ENCODE measurements at places on chromosomes 6 and 20.

GRCh38 chr6:113015249-113015648 lies 668.1 kb downstream of the RFPL4B start:
- DNase-seq = no peak

- DNase-seq = no peak
Measured at GRCh38 chr20:51022803-51023616, at the start of gene KCNG1. KCNG1 (minus strand) TSS chr20:51023107; CDS start chr20:51010338, 12,769 bp downstream.

DNA sequence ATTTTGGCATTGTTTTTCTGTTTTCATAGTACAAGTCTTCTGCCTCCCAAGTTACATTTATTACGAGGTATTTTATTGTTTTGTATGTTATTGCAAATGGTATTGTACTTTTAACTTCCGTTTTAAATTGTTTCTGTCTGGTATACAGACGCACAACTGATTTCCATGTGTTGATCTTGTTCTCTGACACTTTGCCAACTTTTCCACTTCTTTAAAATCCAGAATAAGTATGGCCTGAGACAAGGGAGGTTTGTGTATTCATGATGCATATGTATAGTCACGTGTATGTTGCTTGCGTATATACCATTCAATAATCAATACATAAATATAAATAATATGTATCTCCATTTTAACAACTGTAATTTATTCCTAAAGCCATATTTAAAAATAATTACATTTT lies 41.2 kb downstream of the THBS2 start:
- DNase-seq = no peak

- no peak for DNase-seq
Measured at GRCh38 chr6:143090314-143091044, 29.8 kb downstream of the AIG1 start.

DNA sequence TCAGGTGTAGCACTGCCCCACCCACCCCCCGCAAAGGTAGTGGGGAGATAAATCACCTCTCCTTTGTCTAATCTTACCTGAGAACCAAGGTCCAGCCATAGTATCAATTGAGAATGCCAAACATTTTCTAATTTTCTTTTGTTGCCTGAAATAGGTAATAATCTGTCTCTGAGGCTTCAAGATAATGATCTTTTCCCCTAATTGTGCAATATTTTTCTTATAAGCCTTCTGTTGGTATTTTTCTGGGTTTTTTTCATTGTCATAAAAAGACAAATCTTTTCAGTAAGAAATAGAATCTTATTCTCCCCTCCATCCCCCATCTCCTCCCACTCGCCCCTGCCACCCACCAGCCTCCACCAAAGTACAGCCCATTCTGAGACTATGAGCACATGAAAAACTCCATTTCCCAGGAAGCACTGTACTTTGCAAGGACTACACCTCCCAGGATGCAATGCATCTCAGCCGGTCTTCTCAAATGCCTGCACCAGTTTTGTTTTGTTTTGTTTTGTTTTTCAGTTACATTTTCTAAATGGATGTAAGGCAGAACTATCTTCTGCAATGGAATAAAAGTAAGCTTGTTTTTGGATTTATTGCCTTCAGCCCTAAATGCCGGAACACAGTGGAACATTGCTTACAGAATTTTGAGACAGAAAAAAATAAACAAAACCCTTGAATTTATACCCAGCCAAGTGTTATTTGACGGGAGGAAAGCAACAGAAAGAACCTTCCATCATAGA lies 268.0 kb downstream of the TFAP2A start:
- no peak for DNase-seq

- no peak for DNase-seq
Measured at GRCh38 chr6:31576897-31577578, 1.7 kb downstream of the TNF start.

- no peak for DNase-seq
Measured at GRCh38 chr6:121917263-121917829, 481.9 kb downstream of the GJA1 start.

DNA sequence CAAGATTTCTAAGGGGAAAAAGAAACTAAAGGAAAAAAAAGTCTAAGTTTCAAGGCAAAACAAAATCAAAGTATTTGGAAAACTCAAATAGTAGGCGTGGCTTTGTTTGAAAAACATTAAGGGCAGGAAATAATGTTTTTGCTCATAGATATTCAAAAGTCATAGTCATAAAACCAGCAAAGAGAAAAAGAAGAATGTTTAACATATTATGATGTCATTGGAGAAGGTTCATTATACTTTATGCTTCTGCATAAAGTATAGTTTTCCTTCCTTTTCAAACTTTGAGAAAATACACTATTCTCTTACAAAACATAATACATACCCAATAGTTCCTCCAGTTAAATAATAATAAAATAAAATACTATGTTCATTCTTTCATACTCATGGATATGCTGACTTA lies 13.7 kb downstream of the USP49 start:
- no peak for DNase-seq

DNA sequence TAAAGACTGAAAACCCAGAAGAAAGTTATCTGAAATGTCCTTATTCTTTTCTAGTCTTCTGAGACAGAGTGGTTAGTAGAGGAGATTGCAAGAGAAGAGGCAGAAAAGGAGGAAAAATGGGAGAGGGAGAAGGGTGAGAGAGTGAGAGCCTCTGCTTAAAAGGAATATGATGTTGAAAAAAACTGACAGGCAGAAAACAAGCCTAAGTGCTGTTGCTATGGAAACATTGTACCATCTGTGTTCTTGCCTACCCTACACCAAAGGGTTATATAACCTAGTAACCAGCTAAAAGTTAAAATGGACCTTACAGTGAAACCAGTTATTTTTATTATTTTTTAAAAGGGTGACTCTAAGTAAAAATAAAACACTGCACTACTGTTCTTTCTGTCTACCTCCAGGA lies 28.3 kb upstream of the SH3BGRL2 start:
- no peak for DNase-seq

GRCh38 chr6:35804996-35805736 lies at the start of gene LHFPL5:
LHFPL5 (plus strand) TSS chr6:35805352; CDS start chr6:35805671, 319 bp downstream.
- DNase-seq = peak; percentile 4

DNA sequence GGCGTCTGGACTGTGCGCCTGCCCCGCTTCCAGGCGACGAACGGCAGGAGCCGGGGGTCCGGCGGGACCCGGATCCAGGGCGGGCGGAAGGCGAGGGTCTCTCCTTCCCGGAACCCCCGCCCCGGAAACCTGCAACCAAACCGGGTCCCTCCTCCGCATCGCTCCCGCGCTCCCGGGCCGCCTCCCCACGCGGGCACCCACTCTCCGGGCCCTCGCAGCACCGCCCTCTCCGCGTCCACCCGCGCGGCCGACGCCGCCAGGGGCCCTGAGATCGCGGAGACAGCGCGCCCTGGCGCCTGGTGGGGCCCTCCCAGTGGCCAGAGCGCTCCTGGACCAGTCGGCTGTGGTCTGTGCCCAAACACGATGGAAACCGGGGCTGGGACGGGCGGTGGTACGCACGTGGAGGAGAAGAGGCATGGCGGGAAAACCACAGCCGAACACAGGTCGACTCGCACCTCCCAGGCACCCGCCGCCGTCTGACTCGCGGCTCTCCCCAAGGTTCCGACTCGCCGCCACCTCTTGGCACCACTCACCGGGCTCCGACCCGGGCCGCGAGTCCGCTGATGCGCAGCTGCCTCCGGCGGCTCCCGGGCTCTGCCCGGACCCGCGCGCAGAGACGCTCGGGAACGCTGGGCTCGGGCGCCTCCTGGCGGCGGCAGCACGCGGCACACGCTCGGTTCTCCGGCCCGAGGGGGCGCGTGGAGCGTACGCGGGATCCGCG lies 7.9 kb downstream of the NKX2-2 start:
- peak; percentile 44 for DNase-seq

DNA sequence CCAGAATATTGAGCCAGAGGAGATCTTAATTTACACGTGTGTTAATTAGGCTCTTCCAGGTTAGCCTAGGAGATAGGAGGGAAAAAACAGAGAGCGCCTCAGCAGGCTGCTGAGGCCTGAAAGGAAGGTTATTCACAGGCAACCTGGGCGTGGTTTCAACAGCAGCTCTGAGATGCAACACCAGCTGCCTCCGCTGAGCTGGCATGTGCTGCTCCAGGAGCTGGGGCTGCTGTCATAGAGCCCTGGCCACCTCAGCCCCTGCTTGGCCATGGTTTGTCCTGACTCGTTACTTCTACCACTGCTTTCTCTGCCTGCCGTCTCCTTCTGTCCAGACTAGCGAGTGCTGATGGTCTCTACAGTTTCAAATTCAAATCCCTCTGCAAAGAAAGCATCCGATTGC lies 32.4 kb upstream of the RPP40 start:
- no peak for DNase-seq

Measured in activated naive CD4-positive, alpha-beta T cell (primary cell).